ENCODE measurements at places on chromosomes 1 and 21. TPM values are rescaled to one million over a fixed set of nuclear protein-coding genes. Genes with fewer than 3 reads are reported as not detected.

Gene UMODL1
- 0.83 TPM for total RNA-seq

Gene RIMKLA
- total RNA-seq, result 0.27 TPM

Gene RGS8
- total RNA-seq, result not detected

Gene RNF186
- total RNA-seq, result 2.5 TPM

Gene CAPN8
- total RNA-seq, result 18.6 TPM

Gene RNPEP
- total RNA-seq, result 165 TPM

Gene PROK1
- total RNA-seq, result not detected

DNA sequence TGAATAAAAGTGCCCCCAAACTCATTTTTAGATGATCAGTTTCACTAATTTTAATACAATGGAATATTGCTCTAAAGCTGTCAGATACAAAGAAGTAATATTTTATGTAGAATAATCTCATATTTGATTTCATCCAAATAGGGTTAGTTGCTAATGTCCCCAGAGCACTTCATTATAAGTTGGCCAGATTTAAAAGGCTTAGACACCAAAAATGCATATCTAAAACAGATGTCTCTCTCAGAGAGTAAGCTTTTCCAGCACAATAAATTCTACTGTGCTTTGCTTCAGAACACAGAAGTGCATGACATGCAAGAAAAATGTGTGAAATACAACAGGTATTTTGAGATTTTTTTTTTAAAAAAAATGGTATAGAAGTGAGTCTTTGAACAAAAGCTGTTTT lies 194.2 kb downstream of the LRRIQ3 start:
- no peak for DNase-seq

GRCh38 chr1:184075055-184076029 lies 23.8 kb downstream of the TSEN15 start:
- DNase-seq, result no peak

DNA sequence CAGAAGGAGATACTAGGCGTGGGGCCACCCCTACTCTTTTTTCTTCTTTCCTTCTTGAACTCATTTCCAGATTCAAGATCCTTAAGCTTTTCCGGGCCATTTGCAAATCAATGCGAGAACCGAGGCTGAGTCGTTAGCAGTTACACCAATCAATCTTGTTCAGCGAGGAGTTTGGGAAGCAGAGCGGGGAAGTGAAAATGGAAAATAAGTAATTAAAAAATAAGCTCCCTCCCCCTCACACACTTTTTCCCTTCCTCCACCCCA lies 1.7 kb upstream of the NEGR1 start:
- DNase-seq, result no peak

GRCh38 chr21:30227633-30228404 lies 11.9 kb upstream of the CLDN8 start:
- DNase-seq, result no peak

DNA sequence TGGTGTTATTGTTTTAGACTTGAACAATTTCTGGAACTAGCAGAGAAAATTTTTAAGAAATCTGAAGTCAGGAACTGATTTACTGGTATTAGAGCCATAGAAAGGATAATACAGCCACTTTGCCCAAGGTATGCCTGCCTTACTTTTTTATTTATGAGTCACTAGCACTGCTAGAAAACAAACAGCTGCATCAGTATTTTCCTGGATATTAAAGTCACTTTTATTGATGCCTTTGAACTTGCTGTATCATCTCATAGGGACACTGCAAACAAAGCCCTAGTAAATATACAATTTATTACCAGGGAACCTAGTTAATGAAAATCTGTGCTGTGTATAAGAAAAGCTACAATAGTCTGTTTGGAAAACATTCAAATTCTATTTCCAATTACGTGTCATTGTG lies 490.8 kb upstream of the TMPRSS15 start:
- no peak for DNase-seq

DNA sequence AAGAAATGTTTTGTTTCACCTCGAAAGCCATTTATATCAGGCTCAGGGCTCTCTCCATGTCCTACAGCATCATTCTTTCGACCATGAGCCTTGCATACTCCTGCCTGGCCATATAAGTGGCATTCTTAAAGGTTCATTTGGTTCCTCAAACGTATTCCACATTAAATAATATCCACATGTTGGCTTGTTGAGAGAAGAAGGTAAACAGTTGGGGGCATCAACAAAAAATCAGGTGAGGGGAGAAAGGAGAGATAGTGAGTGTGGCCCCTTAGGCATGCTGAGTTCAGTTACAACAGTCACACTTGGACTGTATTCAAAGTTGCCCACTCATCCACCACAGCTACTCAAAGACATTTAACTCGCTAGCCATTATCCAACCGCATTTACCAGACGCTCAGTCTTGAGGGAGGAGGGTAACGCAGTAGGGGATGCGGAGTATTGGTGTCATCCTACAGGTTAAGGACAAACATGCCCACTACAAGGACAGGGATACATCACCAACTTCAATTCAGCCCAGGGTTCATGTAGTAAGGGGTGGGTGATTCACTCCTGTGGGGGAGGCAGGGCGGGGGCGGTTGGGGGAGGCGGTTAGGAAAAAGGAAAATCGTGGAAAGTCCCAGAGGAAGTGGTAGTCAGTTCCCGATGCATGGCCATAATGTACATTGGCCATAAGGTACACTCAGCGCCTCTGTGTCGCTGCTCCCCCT lies 1.4 kb downstream of the ZNF697 start:
- DNase-seq, result no peak

DNA sequence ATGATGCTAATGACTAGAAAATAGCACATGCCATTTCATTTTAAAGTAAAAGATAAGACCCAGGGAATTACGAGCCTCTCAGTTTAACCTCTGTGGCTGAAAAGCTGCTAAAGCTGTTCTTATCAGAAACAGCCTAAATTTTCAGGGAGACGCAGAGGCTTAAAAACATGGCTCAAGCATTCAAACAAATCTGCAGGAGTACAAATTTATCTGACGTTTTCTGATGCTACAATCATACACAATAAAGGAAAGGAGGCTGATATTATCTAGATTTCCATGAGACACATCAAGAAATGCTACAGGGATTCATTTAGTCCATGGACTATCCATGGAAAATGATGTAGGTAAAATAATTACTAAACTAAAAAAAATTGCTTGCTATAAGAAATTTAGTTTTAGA lies 65.3 kb upstream of the SCYL3 start:
- DNase-seq, result no peak

GRCh38 chr21:46264690-46265144 lies 20.7 kb downstream of the MCM3AP start:
- no peak for DNase-seq

GRCh38 chr21:30713766-30714165 lies 4.8 kb downstream of the KRTAP21-3 start:
- no peak for DNase-seq

DNA sequence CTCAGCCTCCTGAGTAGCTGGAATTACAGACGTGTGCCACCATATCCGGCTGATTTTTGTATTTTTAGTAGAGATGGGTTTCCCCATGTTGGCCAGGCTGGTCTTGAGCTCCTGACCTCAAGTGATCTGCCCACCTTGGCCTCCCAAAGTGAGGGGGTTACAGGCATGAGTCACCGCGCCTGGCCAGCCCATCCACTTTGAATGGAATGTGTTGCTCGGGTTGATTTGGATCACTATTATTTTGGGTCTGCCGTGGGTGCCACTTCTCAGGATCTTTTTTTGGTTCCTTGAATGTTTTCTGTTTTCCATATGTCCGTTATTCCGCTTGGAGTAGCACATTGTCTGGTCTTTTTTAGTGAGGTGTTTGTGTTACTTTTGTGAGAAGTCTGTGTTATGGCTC lies 17.0 kb downstream of the PCNT start:
- no peak for DNase-seq

DNA sequence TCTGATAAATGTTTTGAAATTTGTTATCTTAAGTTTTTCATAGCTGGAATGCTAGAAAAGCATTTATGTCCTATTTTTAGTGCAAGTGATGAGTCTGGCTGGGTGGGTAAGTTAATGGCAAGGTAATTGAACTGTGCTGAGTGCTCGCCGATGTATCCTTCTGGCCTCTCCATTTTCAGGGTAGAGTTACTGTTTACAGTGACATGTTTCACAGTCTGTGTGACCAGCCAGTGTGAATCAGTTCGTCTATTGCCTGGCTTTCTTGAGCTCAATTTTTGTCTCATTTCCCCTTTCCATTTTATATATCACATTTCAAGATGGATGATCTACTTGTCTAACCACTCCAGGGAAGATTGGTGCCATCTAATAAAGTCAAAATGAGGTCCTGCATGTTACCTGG lies 44.1 kb downstream of the ITSN1 start:
- no peak for DNase-seq

GRCh38 chr1:167871331-167871730 lies 42.6 kb downstream of the ADCY10 start:
- DNase-seq, result no peak

- DNase-seq, result no peak
Measured at GRCh38 chr1:17207966-17208418, 3.1 kb downstream of the PADI1 start.

DNA sequence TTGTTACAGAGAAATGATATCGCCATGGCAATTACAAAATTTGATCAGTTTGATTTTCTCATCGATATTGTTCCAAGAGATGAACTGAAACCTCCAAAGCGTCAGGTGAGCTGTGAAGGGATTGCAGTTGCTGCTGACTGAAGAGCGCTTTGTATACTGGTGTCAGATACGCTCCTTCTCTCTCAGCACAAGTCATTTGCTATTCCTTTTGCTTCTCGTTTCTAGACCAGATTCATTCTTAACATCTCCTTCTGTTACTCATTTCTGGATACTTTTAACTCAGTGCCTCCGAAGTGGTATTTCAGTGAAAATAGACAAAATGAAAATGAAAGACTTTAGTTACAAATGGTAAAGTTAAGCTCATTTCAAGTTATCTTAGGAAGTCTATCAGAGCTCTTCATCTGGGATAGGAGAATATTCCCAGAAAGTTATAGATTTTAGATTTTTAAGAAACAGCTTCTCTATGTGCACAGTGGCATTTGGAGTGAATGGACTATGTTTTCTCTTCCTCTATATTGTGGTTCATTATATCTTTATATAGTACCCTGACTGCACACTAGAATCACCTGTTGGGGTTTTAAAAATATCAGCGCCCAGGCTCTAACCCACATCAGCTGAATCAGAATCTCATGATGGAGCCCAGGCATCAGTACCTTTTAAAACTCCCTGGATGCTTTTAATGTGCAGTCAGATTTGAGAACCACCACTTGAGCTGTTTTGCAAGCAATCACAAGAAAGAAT lies 30.3 kb upstream of the KCNQ4 start:
- no peak for DNase-seq

DNA sequence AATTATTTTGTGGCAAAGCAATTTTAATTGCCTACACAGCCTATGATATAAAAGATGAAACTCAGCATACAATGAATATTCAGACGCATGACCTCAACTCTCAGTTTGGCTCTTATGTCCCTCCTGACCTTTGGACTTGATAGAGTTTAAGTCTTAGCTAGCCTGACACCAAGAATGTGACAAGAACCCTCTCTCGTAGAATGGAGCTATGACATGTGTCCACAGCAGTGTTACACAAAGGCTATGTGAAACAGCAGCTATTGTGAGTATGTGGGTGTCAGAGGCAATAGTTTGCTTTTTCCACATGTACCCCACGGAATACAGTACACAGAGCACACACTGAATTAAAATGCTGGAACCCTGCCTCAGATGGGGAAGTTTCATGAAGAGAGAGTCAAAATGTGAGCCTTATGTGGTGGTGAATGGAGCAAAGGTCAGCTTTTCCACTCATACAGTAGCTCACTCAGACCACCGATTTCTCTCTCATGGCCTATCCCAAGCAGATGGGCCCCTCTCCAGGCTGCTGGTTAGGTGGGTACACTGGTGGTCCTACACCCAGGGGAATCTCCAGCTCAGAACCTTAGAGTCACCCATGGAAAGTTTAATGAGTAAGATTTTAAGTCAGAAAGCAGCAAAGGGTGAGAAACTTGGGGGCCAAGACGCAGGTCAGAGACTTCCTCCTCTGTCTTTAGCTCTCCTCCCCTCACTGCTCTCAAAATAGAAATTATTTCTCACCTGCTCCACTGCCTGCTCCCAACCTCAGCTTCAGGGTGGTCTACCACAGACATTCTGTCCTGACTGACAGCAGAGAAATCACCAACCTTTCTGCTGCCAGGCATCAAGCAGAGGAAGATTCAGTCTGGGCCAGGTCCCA lies 10.1 kb upstream of the XCL2 start:
- DNase-seq, result no peak

- no peak for DNase-seq
Measured at GRCh38 chr1:206953626-206954025, 7.4 kb upstream of the PIGR start.

- DNase-seq, result no peak
Measured at GRCh38 chr21:35015435-35016024, 33.6 kb downstream of the RUNX1 start.

DNA sequence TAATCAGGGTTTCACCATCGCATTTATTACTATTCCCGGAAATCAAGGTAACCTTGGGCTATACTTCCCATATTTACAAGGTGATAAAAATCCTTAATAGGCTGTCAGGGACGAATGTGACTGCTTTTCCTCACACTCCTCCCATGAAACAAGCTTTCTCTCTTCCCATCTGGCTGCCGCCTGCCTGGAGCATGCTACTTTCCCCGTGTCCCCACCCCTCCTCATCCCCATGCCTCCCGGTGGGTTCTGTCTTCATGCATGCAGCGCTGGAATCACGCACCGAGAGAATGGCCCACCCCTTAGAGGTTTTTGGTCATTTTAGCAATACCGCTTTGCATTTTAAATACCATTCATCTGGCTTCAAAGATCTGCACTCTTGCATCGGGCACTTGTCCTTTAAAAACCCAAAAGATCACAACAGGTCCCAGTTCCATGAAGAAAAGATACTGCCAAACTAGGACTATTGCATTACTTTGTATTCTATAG lies 339.1 kb downstream of the NTNG1 start:
- no peak for DNase-seq

Data from Peyer's patch (tissue), 4 donors.